ENCODE measurements at places on chromosomes 16 and 17. TPM values are rescaled to one million over a fixed set of nuclear protein-coding genes. Genes with fewer than 3 reads are reported as not detected.

DNA sequence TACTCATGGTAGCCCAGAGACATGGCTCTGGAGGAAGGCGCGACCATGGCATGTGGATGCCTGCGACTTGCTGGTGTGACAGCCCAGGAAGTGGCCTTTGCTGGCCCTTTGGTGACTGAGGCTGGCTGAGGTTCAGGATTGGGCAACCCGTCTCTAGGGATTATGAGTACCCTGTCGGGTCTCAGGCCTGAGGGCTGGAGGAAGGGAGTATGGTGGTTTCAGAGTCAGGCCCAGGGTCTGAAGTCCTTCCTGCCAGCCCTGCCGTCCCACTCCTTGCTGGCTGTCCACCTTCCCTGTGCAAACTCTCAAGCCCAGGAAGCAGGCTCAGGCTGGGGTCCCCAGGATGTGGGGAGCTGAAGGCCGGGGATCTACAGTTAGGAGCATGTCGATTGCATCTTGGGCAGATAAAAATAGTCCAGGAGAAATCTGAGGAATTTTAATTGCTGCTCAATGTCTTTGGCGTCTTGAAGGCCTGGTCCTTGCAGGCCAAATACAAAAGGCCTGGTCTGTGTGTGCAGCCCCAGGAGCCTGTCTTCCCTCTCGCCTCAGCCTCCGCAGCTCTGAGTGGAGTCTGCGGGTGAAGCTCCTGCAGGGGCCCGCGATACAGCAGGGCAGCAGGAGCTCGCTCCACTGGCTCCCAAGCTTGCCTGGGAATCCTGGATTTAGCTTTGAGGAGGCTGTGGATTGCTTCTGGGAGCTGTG, 52.5 kb downstream of the NKD1 start:
- DNase-seq, result no peak

- peak; percentile 75 for DNase-seq
Observed at GRCh38 chr16:67397812-67398545, 4.7 kb upstream of the TPPP3 start.

DNA sequence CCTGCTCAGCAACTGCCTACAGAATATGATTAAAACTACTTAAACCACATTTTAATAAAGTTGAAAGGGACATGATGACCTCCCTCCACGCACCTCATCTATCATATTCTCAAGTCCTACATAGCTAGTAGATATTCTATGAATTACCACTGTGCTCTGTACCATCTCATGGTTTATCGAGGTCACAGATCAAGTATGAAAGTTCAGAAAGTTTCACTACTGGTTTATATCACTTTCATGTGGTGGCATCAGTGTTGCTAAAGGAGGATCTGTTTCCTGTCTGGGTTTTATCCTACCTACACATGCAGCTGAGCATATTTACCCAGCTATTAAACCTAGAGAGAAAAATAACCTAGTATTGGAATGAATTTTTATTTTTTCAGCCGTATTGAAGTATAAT, 214.9 kb upstream of the MON1B start:
- no peak for DNase-seq

- DNase-seq, result no peak
Observed at GRCh38 chr17:48791128-48792032, 25.6 kb downstream of the TTLL6 start.

GRCh38 chr17:31900877-31901276, 631 bp downstream of the UTP6 start:
- DNase-seq, result no peak

DNA sequence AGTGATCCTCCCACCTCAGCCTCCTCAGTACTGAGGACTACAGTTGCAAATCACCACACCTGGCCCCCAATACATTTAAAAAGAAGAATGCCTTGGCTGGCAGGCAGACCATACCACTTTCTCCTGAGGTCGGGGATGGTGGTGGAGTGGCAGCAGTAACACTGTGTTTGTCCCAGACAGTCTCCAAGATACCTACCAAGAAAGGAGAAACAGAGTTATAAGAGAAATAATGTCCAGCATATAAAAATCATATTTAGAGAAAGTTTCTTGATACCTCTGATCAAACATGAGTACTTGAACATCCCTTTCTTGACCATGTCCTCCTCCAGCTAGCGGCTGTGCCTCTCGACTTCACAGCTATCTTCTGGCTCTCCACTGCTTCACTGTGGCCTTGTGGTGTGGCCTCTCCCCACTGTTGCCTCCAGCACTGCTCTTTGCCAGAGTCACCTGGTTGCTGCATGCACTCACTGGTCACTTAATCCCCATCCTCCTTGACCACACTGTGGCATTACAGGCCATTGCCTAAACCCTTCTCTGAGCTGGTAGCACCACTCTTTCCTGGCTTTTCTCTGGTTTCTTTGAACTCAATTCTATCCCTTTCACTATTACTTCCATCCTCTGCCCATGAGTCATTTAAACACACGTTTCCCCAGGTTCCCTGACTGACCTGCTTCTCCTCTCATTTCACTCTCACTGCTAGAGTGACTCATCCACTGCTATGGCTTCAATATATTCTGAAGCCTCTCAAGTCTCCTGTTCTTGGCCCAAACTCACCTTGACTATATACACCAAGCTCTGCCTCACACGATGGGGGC, 45.2 kb downstream of the XPO6 start:
- DNase-seq, result no peak

GRCh38 chr17:28029044-28029443, 13.4 kb upstream of the NLK start:
- DNase-seq, result no peak

GRCh38 chr17:40645943-40646342, 1.7 kb downstream of the SMARCE1 start:
- DNase-seq, result no peak

DNA sequence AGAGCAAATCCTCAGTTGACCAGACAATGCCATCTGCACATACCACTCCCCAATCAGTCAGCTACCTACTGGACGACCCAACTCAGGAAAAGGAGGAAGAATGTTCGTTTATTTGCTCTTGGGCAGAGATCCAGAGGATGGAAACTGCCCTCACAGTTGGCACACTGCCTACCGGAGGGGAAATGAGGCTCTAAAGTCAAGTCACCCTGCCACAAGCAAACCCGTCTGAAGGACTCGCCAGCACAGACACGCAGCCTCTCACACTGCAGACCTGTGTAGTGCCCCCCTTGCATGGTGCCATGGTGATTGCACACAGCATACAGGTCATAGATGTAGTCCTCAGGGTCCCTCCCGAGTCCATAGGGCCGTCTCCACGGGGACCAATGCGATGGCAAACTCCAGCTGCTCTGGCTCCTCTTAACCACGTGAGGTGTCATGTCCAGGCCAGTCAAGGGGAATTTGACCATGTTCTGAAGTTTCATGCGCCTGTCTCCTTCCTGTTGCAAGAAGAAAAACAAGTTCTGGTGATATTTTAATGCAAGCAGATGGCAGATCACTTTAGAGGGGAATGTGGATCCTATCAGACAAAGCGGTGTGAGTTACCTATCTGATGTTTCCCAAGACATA, 69.5 kb downstream of the USP31 start:
- DNase-seq, result no peak

DNA sequence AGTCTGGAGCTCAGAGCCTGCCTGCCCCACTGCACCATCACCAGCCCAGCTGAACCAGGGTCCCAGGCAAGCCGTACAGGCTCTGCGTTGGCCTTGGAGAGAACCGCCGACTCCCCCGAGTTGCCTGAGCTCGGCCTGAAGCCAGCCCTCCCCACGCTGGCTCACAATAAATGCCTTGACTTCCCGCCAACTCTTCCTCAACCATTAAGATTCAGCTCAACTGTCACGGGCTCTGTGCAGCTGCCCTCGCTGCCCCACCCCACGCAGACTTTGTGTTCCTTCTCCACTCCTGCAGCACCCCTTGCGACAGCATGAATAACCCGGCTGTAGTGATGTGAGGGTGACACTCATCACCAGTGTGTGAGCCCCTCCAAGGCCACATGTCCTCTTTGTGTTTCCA, 4.8 kb upstream of the QPRT start:
- DNase-seq, result no peak

DNA sequence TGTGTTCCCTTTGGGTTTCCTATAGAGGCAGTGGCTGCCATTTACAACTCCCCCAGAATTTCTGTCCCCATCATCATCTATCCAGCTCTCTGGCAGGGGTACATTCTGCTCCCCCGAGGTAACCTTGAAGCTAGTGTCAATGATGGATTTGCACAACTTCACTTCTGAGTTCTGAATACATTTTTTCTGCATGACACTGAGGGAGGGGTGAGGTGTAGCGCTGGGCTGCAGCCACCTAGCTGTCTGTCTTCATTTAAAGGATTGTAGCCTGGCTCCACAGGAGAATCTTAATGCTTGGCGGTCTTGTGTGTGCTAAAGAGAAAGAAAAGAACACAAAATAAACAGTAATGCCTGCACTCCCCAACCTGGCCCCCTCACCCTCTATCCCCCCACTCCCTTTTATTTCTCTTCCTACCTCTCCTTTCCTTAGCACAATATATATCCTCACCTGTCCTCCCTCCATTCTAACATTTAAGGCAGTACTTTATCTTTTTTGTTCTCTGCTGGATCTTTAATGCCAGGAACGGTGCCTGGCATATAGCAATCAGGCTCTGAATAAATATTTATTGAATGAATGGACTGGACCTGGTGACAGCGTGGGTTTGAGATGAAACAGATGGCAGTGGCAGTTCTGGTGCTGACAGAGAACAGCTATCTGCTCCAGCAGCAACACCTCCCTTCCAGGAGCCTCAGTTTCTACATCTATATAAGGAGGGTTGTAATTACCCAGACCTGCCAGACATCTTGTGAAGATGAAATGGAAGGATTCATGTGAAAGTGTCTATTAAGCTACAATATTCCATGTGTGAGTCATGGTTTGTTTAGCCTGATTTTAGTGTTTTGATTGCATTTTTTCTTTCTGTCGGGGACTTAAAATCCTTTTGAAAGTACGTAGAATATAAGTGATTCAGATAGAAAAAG, 163.5 kb upstream of the CDH11 start:
- DNase-seq, result no peak

GRCh38 chr16:72282362-72282761, 110.4 kb upstream of the PMFBP1 start:
- no peak for DNase-seq

- DNase-seq, result no peak
Observed at GRCh38 chr16:51592535-51593300, 441.6 kb upstream of the SALL1 start.

DNA sequence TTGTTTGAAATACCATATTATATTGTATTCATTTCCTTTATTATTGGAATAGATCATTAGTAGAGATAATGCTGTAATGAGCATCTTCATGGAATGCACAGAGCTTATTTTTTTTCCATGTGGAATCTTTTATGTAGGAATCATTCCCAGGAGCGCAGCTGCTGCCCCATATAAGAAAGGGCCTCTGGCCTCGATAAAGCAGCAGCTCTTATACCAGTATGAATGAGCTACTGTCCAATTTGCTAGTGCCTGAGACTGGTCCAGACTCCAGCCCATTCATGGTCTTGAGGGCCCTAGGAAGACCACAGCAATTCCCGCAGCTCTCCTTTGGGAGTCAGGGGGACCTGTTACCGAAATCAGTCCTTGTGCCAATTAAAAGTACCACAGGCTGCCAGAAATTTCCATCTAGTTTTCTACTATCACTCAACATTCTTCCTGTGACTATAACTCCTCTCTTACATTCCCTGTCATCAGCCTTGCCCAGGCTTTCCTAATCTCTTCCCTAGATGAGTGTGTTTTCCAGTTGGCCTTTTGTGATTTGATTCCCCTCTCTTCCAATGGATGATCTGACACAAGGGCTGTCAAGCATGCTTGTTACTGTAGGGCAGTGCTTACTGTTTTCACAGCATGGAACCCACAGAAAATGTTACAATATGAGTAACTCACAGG, 1.9 kb downstream of the ZNF843 start:
- no peak for DNase-seq

- no peak for DNase-seq
Observed at GRCh38 chr16:67449336-67449735, 18.4 kb downstream of the HSD11B2 start.

DNA sequence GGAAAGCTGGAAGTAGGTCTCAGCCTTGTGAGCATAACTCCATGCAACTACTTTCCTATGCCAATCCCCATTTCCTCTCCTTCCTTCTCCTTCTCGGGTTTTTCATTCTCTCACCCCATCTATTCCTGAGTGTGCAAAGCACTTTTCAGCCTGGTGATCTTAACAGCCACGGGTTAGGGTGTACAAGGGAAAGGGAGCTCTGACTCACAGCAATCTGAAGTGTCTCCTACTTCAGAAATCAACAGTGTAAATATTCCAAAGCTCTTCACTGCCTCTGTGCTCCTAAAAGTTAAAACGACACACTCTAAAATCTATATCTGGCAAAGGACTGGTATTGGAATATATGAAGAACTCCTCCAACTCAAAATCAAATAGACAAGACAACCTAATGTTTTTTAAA, 268.0 kb upstream of the IRX3 start:
- no peak for DNase-seq

GRCh38 chr16:86910161-86910769, 331.9 kb downstream of the FOXL1 start:
- DNase-seq, result peak; percentile 26

The GPR139 gene
- total RNA-seq, result not detected

The CDH15 gene
- 0.27 TPM for total RNA-seq

The ABCC11 gene
- total RNA-seq, result 0.30 TPM

The NUTF2 gene
- 87.1 TPM for total RNA-seq

The CENPV gene
- 2.9 TPM for total RNA-seq

The TMC8 gene
- 2.2 TPM for total RNA-seq

The PTGES3L gene
- 51.2 TPM for total RNA-seq

The MAP2K6 gene
- 0.57 TPM for total RNA-seq

The KIF2B gene
- total RNA-seq, result not detected

The FBXO39 gene
- total RNA-seq, result not detected

The KRTAP4-3 gene
- not detected for total RNA-seq
